ENCODE measurements at places on chromosomes 4 and X.

GRCh38 chr4:94880956-94881355 is 123.2 kb downstream of the BMPR1B start:
- DNase-seq, result no peak

- peak; percentile 65 for DNase-seq
These were observed at the start of gene ELF4 for GRCh38 chrX:130110379-130111219. Gene ELF4 (minus strand): TSS chrX:130110497. CDS start chrX:130081330, 29,167 bp downstream.

GRCh38 chr4:102678695-102679335 is 82.0 kb downstream of the MANBA start:
- no peak for DNase-seq

DNA sequence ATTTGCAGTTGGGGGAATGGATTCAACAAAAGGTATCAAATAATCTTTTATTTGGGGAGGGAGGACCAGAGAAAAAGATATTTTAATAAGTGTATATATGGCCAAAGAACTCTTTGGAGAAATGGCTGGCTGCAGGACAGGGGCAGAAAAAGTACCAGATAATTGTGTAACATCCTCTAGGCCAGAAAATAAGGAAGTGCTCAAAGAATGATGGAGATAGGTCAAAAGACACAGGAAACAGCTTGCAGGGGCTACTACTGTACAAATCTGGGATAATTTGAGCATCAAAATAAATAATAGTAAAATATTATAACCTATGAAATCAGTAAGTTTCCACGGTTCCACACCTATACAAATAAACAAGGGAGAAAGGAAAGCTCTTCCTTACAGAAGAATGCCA is 34.8 kb downstream of the KLHL5 start:
- DNase-seq, result no peak

DNA sequence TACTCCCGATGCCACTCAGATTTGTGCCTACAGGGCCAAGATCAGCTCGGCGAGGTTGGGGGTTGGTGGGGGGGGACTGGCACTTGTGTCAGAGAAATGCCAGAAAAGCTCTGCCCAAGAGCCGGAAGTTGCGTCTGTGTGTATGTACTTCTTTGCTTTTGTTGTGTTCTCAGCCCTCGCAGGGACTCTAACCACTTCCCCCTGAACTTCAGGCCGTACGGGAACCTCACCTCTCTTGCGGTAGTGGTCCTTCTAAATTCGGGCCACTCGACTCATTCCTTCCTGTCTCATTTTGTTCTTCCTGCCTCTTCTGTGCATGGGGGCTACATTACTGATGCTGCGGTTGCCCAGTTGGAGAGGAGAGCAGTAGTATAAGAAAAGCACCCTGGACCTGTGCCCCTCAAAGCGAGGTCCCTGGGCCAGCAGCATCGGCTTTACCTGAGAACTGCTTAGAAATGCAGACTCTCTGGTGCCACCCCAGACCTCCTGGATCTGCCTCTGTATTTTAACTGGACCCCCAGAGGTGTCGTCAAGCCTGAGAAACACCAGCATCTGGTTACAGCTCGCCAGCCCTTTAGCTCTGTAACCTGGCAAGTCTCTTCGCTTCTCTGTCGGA is 146.3 kb upstream of the RPS6KA3 start:
- peak; percentile 13 for DNase-seq

DNA sequence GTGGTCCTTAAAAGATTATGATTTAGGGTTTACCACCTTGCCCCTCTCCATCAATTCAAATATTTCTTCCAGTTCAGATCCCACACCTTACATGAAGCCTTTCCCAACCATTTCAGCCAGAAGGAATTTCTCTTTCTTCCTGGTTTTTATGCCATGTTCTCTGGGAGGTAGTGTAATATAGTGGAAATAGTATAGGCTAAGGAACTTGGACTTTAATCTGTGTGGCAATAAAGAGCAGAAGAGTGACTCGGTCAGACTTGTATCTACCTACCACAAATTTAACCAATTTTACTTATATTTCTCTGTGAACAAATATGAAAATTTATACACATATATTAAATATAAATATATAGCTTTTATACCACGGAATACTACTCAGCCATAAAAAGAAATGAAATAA is 18.4 kb upstream of the CISD2 start:
- no peak for DNase-seq

- DNase-seq, result no peak
These were observed 146.2 kb upstream of the NDST4 start for GRCh38 chr4:115259642-115260041.

DNA sequence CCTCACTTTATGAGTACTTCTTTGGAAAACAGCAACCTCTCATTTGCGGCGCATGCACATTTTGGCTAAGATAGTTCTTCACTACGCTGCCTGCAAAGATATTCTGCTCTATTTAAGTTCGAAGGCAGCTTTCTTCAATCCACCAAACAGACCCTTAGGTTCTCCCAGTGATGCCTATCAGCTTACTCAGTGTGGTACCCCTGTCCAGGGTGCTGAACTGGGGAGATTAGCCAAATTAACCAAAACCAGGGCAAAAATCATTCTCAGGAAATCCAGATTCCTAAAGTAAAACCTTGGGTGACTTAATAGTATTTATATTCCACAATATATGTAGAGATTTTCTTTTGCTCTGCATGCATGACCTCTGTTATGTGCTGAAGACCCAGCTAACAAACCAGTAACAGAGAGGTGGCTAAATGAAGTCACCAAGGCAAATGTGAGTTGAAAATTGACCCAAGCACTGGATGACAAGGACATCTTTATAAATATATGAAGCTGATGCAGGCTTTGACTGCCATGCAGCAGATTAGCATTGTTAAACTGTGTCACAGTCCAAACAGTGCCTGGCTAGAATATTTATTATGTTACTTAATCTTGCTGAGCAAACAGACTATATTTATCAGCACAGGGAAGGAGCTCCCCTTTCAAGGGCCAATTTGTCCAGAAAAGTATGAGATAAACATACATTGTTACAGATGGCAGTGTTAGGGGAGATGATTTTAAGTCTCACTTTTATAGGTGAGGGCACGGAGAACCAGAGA is 418.2 kb downstream of the STIM2 start:
- no peak for DNase-seq

DNA sequence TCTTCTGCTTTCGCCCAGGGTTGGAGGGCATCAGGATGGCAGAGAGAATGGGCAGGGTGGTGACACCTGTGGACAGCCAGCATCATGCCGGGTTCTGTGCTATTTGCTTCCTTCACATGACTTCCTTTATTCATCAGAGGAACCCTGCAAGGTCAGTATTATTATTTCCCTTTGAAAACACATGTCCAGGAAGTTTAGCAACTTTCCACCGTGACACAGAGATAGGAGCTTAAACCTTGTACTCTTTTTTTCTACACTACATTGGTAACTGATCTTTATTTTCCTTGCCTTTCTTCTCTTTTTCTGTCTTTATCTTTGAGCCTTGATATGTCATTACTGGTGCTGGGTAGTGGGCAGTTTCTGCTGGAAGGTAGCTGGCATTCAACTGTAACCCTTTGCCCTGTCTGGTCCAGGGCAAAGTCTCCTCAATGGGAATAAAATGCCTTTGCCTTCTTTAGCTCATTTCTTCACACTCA is 5.0 kb upstream of the MGST2 start:
- DNase-seq, result no peak

DNA sequence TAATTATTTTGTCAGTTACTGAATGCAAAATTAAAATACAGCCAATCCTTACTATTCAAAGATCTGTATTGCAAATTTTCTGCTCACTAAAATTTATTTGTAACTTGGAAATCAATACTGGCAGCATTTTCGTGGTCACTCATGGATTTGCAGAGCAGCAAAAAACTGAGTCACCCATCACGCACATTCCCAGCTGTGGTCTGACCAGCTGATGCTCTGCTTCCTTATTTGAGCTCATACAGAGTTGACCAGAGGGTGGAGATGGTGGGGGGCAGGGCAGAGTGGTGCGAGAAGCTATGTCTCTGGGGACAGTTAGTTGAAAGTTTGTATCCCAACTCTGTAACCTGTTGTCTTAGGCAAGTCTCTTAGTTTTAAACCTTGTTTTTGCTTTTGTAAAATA is 214.8 kb downstream of the SPCS3 start:
- no peak for DNase-seq

DNA sequence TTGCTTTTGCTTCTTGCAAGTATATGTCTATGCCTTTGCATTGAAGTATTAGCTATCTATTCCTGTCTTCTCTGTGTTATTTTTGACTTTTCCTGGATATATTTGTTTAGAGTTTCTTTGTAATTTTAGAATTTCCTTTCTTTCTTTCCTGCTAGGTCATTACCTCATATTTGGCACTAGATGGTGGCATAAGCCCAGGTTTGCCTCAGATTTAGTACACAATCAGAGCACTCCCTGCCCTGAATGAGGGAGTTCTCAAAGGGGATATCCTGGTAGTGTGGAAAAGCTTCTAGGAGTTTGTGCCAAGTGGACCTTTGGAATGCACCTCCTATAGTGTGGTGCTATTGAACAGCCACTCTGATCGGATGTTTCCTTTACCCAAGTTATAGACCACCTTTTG is 181.6 kb downstream of the UGT8 start:
- no peak for DNase-seq

- no peak for DNase-seq
These were observed 25.1 kb downstream of the SCARB2 start for GRCh38 chr4:76188557-76188956.

All from stimulated activated CD4-positive, alpha-beta T cell treated with anti-CD3 and anti-CD28 coated beads, Interleukin-4, amount 100 ng/mL, for 1 hour (primary cell).